ENCODE measurements at places on chromosomes 1 and 21.

- no peak for DNase-seq
These were observed 127.2 kb upstream of the GREM2 start for GRCh38 chr1:240739139-240739538.

DNA sequence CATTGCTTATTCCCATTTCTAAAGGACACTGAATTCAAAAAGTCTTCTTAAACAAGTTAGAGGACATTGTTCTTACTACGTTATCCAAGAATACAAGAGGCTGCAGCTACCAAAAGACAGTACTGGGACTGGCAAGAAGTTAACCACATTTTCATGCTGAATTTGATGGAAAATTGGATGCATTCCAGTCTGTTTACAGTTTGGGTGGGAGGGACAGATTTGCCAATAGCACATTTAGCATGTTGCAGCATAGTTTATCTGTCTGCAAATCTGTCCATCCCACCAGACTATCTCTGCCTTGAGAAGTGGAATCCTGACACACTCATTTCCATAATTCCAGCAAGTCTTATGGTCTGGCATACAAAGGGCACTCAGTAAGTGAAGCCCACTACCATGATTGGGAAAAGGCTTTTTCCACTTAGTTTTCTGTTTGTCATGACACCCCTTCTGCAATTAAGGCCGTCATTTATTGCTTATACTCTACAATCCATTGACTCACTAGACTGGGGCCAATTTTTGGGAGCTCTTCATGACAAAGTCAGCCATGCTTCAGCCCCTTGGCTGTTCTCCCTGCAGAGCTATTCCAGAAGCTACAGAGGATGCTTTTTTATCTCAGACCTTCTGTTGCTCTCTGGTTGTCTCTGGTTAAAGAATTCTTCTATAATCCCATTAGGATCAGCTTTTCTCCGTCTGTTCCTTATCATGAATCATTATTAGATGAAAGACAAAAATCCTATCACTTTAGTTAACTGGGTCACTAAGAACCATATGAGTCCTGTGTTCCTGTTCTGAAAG, 355.8 kb upstream of the PTBP2 start:
- peak; percentile 94 for DNase-seq

- no peak for DNase-seq
These were observed 479.3 kb upstream of the RUNX1 start for GRCh38 chr21:35528116-35529042.

GRCh38 chr1:178645157-178645807, 79.8 kb upstream of the RALGPS2 start:
- DNase-seq: peak; percentile 87

DNA sequence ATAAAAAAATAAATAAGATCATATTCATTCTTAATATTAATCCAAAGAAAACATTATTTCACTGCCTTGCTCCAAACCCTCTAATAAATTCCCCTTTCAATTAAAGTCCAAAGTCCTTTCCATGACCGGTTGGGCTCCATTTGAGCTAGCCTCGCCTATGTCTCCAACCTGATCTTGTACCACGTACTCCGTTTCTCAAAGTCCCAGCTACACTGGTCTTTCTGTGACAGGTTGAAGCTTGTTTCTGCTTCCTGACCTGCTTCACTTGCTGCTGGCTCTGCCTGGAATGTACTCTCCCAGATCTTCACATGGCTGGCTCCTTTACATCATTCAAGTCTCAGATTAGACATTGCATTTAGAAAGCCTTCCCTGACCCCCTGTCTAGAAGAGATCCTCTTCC, 16.4 kb downstream of the RPL5 start:
- peak; percentile 14 for DNase-seq

DNA sequence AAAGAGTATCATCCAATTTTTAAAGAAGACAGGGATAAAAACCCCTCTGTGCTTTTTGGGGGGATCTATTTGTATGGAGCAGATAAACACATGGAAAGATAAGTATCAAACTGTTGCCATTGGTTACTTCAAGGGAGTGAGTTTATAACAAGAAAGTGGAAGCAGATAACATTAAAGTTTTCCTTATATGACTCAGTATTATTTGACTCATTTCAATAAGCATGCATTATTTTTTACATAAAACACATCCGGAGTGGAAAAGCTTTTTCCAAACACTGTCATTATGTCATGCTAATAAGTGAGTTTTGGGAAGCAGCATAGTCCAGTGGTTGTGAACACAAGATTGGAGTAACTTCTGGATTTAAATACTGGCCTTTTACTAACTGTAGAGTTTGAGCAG, 452.2 kb downstream of the LTN1 start:
- DNase-seq: no peak

DNA sequence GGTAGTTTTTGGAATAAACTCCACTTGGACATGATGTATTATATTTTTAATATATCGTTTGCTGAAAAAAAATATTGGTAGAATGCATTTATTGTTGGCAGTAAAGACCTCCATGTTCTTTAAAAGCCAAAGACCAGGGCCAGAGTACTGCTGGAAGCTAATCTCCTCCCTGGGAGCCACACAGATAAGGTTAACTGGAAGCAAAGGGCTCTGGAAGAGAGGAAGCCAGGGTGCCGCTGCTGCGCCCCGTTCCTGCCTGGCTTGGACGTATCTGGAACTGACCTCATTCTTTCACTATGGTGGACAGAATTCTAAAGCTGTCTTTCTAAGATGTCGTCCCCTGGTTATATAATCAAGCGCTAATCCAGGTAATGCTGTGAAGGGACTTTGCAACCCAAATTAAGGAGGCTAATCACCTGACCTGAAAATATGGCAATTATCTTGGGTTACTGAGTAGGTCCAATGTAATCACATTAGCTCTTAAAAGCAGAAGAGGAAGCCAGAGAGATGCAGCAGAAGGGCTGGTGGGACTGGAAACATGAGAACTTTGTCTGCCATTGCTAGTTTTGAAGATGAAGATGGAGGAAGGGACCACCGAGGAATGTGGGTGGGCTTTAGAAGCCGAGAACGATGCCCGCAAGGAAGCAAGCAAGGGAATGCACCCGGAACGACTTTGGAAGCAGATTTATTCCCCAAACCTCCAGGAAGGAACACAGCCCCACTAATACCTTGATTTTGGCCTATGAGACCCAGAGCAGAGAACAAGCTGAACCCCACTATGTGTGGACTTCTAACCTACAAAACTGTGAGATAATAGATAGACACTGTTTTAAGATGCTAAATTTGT, 167.7 kb upstream of the KCNJ15 start:
- peak; percentile 85 for DNase-seq
